Endothelial cell of umbilical vein (primary cell): ENCODE measurements at places on chromosomes 13 and 19. TPM values are rescaled to one million over a fixed set of nuclear protein-coding genes. Genes with fewer than 3 reads are reported as not detected.

GRCh38 chr13:26697069-26697955, 63.3 kb downstream of the GPR12 start:
- no peak overlapping the region for H3K27ac ChIP-seq
- H3K4me1 ChIP-seq: no peaks in the 10 kb centered on the region
- peaks cover 4% of the 10 kb centered on the region for H3K36me3 ChIP-seq
- no peak overlapping the region for H3K4me3 ChIP-seq
- no peaks in the 10 kb centered on the region for H3K27me3 ChIP-seq

DNA sequence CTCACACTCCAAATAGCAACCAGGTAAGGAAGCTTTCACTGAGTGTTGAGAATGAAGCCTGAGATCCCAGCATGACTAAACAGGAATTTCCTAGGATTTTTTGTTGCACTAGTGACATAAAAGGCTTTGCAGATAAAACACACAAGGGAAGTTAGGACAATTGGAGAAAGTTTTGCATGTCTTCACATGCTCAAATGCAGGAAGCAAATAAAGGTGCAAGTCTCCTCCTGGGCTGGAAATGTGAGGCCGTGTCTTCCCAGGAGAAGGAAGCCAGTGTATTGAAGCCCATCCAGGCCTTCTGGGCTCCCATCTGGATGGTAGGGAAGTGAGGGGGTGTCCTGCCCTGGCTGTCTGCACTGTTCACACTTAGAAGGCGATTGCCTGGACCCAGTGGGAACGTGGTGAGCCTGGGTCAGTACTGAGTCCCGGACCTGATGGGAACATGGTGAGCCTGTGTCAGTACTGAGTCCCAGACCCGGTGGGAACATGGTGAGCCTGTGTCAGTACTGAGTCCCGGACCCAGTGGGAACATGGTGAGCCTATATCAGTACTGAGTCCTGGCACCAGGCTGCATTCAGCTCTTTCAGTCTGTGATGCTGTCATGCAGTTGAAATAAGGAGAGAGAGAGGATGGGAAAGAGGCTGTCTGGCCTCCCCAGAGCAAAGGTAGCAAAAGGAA, 38.7 kb downstream of the SIAH3 start:
- DNase-seq: no peak
- no peaks in the 10 kb centered on the region for H3K4me1 ChIP-seq
- H3K27ac ChIP-seq: no peak overlapping the region
- H3K4me3 ChIP-seq: no peak overlapping the region
- H3K27me3 ChIP-seq: peaks cover 3% of the 10 kb centered on the region
- no peaks in the 10 kb centered on the region for H3K36me3 ChIP-seq

DNA sequence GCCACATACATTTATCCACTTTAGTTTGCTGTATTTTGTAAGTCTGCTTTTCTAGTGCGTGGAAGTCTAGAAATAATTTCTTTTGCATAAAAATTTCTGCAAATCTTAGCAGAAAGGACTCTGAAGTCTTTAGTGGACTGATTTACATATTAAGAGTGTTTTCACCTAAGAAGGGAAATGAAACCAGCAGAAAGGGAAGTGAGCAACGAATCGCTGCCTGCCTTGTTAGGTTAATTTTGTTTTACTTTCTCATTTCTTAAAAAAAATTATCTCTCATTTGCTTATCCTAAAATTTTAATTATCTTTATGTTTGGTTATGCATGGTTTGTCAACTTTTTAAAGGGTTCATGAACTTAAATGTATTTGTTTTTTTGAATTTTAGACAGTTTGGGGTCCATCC, 767 bp upstream of the GPR18 start:
- no peaks in the 10 kb centered on the region for H3K27me3 ChIP-seq
- peaks cover 2% of the 10 kb centered on the region for H3K36me3 ChIP-seq
- DNase-seq: no peak
- no peak overlapping the region for H3K27ac ChIP-seq
- H3K4me1 ChIP-seq: peaks cover 14% of the 10 kb centered on the region
- H3K4me3 ChIP-seq: no peak overlapping the region

GRCh38 chr13:106786006-106786563, 218.1 kb upstream of the ARGLU1 start:
- no peak overlapping the region for H3K27ac ChIP-seq
- no peaks in the 10 kb centered on the region for H3K4me1 ChIP-seq
- no peaks in the 10 kb centered on the region for H3K36me3 ChIP-seq
- no peak overlapping the region for H3K4me3 ChIP-seq
- no peaks in the 10 kb centered on the region for H3K27me3 ChIP-seq
- no peak for DNase-seq

GRCh38 chr13:95708391-95708774, 31.4 kb downstream of the DNAJC3 start:
- peaks cover 9% of the 10 kb centered on the region for H3K4me1 ChIP-seq
- H3K27ac ChIP-seq: no peak overlapping the region
- H3K4me3 ChIP-seq: no peak overlapping the region
- no peaks in the 10 kb centered on the region for H3K27me3 ChIP-seq

DNA sequence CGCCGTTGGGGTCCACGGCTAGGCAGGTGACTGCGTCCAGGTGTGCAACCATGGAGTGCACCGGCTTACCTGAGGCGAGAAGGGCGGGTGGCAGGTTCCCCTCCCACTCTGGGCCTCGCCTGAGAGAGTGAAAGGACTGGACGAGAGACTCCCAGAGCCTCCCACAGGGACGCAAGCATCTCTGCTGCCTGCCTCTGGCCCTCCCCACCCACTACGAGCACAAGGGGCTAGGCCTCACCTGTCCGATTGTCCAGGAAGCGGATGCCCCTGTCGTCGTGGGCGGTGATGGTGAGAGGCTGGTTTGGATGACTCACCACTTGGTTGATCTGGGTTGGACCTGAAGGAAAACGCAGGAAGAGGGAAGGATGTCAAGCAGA, 5.1 kb upstream of the PRKD2 start:
- no peak for DNase-seq
- peaks cover 47% of the 10 kb centered on the region for H3K36me3 ChIP-seq
- no peaks in the 10 kb centered on the region for H3K27me3 ChIP-seq

DNA sequence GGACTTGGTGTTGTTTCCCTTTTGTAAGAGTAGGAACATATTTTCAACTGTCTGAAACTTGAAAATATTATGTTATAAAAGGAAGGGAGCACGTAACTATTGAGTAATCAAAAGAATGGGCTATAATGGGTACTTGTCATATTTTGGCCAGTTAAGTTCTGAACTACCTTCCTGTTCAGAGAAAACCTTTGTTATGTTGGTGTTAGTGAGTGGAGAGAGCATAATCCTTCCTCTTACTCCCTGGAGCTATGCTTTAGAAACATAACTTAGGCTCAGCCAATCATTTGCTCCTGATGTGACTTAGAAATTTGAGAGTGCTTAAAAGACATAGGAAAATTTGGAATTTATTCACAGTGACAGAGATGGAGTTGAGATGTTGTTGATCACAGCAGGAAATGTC, 482.5 kb upstream of the SPRY2 start:
- H3K36me3 ChIP-seq: no peaks in the 10 kb centered on the region
- no peaks in the 10 kb centered on the region for H3K4me1 ChIP-seq
- no peak overlapping the region for H3K4me3 ChIP-seq
- no peak overlapping the region for H3K27ac ChIP-seq
- no peaks in the 10 kb centered on the region for H3K27me3 ChIP-seq

DNA sequence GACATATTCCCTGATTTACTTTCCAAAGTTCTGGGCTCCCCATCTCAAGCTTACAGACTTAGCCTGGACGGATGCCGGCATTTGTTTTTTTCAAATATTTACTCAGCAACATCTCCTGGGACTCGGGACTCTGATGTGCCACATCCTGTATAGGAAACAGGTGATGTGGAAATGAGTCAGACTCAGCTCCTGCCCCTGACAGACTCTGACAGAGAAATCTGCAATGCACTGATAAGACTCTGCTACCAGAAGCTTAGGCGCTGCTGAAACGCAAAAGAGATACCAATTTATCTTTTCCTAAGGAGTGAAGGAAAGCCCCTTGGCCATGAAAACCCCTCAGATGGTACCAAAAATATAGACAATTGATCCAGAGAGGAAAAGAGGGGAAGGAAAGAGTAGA, 16.2 kb downstream of the LAIR2 start:
- peak overlapping the region; percentile 88 for H3K27ac ChIP-seq
- no peak overlapping the region for H3K4me3 ChIP-seq
- peak; percentile 68 for DNase-seq
- peaks cover 41% of the 10 kb centered on the region for H3K4me1 ChIP-seq
- H3K36me3 ChIP-seq: no peaks in the 10 kb centered on the region

DNA sequence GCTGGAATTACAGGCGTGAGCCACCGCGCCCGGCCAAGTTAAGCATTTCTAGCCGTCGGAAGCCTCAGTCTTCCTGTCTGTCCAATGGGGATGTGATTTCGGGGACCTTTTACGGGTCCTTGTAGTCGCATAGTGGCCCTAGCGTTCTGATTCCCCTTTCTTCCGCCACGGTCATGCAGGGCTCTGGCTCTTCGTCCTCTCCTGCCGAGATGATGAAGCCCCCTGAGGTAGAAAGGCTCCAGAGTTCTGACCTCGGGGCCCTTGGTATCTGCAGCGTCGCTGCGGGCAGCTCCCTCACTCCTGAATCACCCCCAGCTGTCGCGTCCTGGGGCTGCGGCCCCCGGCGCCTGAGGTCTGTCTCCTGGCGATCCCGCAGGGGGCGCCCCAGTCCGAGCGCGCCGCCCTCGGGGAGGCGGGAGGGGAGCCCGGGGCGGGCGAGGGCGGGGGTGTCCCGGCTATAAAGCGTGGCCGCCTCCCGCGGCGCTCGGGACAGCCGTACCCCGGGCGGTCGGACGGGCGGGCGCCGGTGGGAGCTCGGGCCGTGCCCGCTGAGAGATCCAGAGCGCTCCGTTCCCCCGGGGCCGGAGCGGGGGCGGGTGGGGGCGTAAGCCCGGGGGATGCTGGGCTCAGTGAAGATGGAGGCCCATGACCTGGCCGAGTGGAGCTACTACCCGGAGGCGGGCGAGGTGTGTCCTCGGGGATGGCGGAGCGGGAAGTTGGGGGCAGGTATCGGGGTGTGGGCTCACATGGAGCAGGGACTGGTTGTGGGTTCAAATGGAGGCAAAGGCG, at the start of gene FOXA3:
FOXA3 (plus strand) TSS at position 487 of the 789 bp plus-strand sequence; CDS start at position 618, 131 bp downstream.
- H3K4me1 ChIP-seq: peaks cover 4% of the 10 kb centered on the region
- no peak within 1 kb of the TSS for H3K27ac ChIP-seq
- H3K27me3 ChIP-seq: peaks cover 23% of the 10 kb centered on the region
- peaks cover 2% of the 10 kb centered on the region for H3K36me3 ChIP-seq

DNA sequence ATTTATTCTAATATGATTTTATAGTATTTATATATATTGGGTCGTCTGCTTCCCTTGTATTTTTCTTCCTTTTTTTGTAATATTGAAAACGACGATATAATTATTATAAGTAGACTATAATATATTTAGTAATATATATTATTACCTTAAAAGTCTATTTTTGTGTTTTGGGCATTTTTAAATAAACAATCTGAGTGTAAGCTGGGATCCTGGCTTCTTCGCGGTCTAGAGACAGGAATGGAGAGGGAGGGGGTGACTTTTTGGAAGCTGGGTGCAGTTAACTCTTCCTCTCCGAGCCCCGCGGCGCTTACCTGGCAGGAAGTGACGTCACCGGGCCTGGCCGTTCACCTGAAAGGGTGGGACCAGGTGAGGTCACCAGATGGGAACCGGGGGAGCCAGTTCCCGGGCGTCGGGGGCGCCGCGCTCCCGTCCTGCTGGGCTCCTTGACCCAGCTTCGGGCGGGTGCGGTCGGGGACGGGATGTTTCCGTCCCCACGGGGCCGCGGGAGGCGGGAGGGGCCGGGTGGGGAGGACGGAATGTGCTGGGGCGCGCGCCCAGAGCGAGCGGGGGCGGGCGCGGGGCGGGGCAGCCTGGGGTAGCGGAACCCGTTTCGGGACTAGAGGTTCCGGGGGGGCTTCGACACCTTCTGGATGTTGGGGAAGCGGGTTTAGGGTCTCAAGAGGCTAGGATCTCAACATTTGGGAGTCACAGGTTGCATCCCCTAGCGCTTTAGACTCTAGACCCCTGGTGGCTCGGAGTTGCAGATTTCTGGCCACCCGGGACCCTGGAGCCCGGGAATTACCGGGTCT, 2.8 kb downstream of the ZFP36 start:
- no peaks in the 10 kb centered on the region for H3K27me3 ChIP-seq
- H3K27ac ChIP-seq: peak overlapping the region; percentile 83
- DNase-seq: peak; percentile 55
- no peaks in the 10 kb centered on the region for H3K36me3 ChIP-seq

GRCh38 chr13:101661839-101662238, 209.4 kb downstream of the ITGBL1 start:
- H3K27ac ChIP-seq: peak overlapping the region; percentile 32
- peak; percentile 84 for DNase-seq
- no peaks in the 10 kb centered on the region for H3K27me3 ChIP-seq
- no peak overlapping the region for H3K4me3 ChIP-seq

- H3K27me3 ChIP-seq: peaks cover 5% of the 10 kb centered on the region
- H3K4me3 ChIP-seq: no peak overlapping the region
- peaks cover 4% of the 10 kb centered on the region for H3K4me1 ChIP-seq
- DNase-seq: peak; percentile 34
- no peaks in the 10 kb centered on the region for H3K36me3 ChIP-seq
Observed at GRCh38 chr19:17020385-17020784, 6.2 kb downstream of the CPAMD8 start.

DNA sequence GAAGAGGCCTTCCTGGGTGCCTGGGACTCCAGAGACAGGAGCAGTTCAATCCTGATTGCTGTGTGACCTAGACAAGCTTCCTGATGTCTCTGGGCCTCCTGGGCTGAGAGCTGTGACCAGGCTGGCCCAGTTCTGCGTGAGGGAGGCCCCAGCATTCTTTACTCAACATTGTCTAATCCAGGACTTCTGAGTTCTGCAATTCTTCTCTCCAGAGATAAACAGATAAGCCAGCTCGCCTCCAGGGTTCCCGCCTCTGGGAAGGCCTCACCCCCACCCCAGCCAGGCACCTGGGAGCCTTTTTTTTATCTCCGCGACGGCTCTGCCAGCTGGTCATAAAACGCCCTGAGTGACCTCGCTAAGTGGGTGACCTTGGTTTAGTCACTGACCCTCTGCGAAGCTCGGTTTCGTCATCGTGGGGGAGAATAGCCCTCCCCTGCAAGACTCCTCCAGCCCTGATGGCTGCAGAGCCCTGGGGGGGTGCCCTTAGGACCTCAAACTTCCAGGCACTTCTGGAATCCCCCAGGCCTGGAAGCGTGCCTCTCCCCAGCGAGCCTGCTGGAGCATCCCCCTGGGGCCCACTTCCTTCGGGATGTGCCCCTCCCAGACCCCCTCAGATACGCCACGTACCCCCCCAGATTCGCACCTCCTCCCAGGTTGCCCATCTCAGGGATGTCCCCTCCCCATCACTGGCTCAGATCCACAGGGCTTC, 1.9 kb downstream of the SULT2B1 start:
- peaks cover 5% of the 10 kb centered on the region for H3K4me1 ChIP-seq
- no peak overlapping the region for H3K4me3 ChIP-seq
- H3K36me3 ChIP-seq: no peaks in the 10 kb centered on the region
- DNase-seq: peak; percentile 38
- no peaks in the 10 kb centered on the region for H3K27me3 ChIP-seq
- no peak overlapping the region for H3K27ac ChIP-seq

GRCh38 chr19:41546386-41546789, 29.6 kb upstream of the CEACAM21 start:
- H3K4me1 ChIP-seq: peaks cover 38% of the 10 kb centered on the region
- no peaks in the 10 kb centered on the region for H3K27me3 ChIP-seq
- H3K27ac ChIP-seq: no peak overlapping the region
- H3K4me3 ChIP-seq: no peak overlapping the region
- no peak for DNase-seq

The ZNF578 gene
- 0.40 and 0.46 TPM in 2 replicates for polyA plus RNA-seq

The KISS1R gene
- not detected in 2 replicates for polyA plus RNA-seq

The SYCN gene
- polyA plus RNA-seq: not detected in 2 replicates

The TNFSF9 gene
- 0.52 and 0.88 TPM in 2 replicates for polyA plus RNA-seq

The ERFL gene
- polyA plus RNA-seq: not detected in 2 replicates

The RNF225 gene
- not detected in 2 replicates for polyA plus RNA-seq

The BCL2L12 gene
- 49.8 and 62.2 TPM in 2 replicates for polyA plus RNA-seq

The COX7A1 gene
- polyA plus RNA-seq: 10.6 and 11.6 TPM in 2 replicates

The ARHGEF1 gene
- 60.6 and 65.4 TPM in 2 replicates for polyA plus RNA-seq
